ENCODE measurements at places on chromosomes 6 and 20. TPM values are rescaled to one million over a fixed set of nuclear protein-coding genes. Genes with fewer than 3 reads are reported as not detected.
A peak's percentile ranks its signal among the peaks of the same experiment; 100 is the strongest.

ZBTB22 gene
- 18.0 TPM for total RNA-seq

GRIK2 gene
- 2.4 TPM for total RNA-seq

HTR1B gene
- total RNA-seq = not detected

CTCFL gene
- not detected for total RNA-seq

CFAP206 gene
- 2.4 TPM for total RNA-seq

AHCY gene
- 123 TPM for total RNA-seq

TINAG gene
- not detected for total RNA-seq

DNA sequence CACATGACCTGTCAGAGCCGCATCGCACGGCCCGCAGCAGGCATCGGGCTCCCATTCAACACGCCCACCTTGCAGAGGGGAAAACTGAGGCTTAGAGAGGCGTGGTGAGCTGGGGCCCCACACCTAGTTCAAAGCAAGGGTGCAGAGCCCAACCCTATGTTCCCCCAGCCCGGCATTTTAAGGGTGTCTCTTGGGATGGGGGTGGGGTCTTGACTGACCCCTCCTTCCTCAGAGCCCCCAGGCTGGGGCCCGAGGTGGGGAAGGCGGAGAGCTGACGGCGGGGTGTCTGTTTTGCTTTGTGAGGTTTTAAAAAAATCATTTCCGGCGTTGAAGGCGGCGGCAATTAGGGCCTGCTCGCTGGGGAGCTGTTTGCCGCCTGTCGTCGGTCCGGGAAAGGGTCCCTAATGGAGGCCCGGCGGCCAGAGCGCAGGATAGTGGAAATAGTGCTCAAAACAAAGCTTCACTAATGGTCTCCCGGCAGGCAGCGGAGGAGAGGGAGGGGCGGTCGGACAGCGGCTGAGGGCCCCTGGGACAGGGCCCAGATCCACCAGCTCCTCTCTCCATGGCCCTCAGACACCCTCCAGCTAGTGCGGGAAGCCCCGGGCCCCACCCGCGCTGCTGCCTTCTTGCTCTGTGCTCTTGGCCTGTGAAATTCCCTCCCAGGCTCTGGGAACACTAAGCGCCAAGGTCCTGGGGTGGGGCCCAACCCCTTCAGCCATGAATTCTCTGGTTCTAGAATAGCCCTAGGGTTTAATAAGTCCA lies 11.9 kb downstream of the VSTM2L start:
- no peak for DNase-seq

- no peak for DNase-seq
Measured at GRCh38 chr20:37726321-37726720, 32.5 kb downstream of the CTNNBL1 start.

DNA sequence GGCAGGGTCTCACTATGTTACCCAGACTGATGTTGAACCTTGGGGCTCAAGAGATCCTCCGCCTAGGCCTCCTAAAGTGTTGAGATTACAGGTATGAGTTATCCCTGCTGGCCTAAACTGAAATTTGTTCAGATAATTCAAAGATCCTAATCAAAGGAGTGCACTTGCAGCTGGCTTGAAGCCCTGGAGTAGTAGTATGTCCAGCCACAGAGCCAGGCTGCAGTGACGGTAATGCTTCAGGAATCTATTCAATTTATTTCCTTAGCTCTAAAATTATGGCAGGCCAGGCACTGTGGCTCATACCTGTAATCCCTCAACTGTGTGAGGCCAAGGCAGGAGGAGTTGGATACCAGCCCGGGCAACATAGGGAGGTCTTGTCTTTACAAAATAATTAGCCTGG lies 1.4 kb upstream of the DDX43 start:
- DNase-seq = peak; percentile 56

- peak; percentile 71 for DNase-seq
Measured at GRCh38 chr6:81744131-81744530, 8.3 kb downstream of the TENT5A start.

DNA sequence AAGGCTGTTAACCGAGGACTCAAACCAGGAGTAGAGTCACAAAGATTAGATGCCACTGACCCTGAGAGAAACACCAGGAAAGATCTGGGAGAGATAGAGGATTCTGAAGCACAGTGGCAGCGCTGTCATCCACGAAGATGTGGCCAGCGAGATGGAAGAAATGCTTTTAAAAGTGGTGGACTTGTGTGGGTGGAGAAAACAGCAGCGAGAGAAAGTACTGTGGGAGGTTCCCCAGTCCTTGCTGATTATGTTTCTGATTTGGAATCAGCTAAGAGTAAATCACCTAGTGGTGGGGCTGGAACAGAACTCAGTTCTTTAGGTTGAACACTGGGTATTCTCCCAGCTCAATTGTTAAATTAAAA lies 435 bp upstream of the ZNF322 start:
- DNase-seq = no peak

GRCh38 chr6:151701911-151702562 lies 105.4 kb upstream of the ESR1 start:
- no peak for DNase-seq

DNA sequence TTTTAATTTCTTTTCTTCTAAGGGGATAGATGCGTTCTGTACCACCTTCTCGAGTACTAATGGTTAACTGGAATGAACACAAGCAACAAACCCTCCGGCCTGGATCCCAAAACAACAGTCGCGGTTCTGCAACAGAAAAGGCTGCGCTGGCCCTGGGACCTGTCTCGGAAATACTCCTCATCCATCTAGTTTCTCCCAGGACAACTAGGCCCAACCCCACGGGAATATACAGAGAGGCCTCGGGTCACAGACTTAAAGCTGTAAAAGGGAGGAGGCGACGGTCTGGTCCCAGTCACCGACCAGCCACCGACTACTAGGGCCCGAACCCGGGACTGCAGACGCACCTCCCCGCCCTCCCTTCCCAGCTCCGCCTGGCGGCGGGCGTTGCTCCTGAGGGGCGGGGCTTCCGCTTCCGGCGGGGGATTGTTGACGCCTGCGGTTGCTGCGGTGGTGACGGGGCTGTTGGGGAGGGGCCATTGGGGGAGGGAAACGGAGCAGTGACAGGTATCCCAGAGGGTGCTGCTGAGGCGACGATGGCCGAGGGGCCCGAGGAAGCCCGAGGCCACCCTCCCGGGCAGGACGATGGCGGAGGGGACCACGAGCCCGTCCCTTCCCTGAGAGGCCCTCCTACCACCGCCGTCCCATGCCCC lies at the start of gene FAM8A1:
FAM8A1 (plus strand) TSS at position 426 of the 650 bp plus-strand sequence; CDS start at position 534, 108 bp downstream.
- peak; percentile 93 for DNase-seq

DNA sequence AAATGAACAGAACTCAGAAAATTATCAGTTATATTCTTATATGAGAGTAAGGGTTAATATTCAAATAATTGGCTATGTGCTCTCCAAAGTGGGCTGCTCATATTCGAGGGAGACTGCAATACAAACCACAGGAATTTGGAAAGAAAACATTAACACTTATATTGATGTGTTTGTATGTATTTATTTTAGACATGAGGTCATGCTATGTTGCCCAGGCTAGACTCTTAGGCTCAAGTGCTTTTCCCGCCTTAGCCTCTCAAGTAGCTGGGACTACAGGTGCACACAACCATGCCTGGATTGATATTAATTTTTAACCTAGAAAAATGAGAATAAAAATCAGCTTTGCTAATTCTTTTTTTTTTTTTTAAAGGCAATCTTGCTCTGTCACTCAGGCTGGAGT lies 35.0 kb downstream of the BTBD9 start:
- no peak for DNase-seq

- no peak for DNase-seq
Measured at GRCh38 chr6:135006386-135006914, 48.2 kb downstream of the HBS1L start.

DNA sequence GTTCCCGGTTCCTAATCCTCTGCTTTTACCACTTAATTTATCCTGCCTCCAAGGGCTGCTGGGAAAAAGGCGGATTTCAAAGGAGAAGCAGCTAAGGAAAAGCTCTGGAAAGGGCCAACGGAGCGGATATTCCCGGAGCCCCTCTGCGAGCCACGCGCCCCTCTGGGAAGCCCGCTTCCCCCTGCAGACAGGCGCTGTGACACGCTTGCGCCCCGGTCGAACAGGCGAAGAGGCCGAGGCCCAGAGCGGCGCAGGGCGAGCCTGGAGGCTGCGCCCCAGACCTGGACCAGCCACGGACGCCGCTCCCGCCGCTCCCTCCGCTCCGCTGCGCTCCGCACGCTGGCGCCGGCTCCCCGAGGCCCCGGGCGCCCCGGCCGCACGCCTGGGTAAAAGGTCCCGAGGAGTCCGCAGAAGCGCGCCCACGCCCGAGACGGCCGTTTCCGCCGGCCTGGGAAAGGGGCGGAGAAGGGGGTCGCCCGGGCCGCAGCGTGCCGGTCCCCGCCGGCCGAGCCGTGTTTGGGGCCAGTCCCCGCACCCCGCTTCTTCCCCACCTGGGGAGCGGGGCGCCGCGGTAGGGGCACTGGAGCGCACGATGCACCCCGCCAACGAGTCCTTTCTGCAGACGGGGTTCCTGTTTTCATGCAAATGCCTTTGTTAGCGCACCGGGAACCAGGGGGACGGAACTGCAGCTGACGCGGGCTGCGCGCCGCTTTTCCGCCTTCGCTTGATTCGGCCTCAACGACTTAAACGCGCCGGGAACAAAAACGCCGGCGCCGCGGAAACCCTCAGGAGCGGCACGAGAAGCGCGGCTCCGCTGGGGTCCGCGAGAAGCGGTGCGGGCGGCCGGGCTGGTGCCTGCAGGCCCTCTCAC lies 91.9 kb upstream of the SIRPA start:
- DNase-seq = peak; percentile 62

GRCh38 chr20:2599288-2600006 lies 53.0 kb upstream of the NOP56 start:
- DNase-seq = peak; percentile 27

DNA sequence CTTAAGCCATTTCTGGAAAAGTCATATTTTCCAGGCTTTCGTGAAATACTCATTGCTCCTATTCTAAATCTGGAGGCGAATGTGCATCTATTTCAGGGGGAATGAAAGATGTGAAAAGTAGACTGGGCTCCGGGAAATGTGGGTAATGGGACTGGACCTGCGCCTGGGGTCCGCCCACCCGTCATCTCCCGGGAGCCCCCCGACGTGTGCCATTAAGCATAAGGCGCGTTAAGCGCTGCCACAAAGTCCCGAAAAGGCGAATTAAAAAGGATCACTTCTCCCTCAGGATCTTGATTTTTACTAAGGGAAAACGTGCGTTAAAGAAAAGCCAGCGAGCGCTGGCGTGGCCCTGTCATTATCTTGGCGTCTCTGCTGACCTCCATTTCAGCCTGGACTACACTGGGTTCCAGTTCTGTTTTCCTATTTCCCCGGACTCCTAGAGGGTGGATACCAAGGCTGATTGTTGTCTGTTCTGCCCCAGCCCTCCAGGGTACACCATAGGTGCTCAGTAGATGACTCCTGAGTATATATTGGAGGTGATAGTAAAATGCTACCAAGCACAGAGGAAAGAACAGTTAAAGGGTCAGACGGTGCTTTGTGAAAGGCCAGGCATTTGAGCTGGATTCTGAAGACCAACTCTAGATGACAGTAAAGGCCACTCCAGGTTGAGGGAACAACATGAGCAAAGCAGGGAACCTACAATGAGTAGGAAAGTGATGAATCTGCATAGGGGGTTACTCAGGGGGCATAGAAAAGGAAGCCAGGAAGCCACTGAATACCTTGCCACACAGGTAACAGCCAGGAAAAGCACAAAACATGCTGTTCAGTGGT lies 89.2 kb upstream of the ARID1B start:
- peak; percentile 60 for DNase-seq

DNA sequence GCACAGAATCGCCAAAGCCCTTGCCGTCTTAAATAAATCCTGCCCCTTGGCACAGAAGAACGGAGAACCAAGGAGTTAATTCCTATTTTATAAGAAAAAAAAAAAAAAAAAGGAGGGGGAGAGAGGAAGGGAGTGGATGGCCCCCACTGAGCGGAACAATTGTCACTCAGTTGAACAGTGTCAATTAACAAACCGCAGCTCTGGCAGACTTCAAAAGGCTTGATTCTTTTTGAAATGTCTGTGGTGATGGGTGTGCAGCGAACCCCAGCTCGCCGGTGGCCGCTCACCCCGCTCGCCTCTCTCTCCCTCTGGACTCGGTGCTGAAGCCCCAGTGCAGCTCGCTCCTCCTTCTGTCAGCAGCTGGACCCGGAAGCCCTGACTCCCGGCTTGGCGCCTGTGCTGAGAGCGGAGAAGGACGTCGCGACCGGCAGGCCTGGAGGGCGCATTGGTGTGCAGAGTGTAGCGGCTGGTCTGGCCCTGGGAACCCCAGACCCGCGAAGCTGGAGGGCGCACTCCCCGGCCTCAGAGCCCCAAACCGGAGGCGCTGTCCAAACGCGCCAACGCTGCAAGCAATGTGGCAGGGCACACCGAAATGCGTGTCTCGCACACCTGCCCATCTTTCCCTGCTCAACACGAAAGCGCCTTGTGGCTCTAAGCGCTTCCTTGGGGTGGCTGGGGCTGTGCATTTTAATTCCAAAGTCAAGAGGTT lies 3.4 kb downstream of the LINC00237 start:
- no peak for DNase-seq

DNA sequence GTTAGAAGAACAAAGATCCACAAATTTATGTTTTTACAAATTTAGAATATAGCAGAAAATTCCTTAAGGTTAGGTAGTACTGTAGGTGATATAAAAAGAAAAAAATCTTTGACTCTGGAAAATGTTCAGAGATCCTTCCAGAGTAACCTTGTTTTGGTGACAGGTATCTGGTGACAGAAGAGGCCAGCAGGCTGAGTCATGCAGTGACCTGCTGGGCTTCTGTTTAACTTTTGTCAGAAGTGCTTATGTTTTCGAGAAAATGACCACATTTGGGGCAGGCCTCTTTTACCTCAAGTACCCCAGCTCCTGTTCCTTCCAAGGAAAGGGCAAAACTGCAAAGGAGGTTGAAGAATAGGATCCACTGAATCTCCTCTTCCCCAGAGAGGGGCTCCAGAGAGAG lies 10.5 kb upstream of the CLDN20 start:
- peak; percentile 50 for DNase-seq

DNA sequence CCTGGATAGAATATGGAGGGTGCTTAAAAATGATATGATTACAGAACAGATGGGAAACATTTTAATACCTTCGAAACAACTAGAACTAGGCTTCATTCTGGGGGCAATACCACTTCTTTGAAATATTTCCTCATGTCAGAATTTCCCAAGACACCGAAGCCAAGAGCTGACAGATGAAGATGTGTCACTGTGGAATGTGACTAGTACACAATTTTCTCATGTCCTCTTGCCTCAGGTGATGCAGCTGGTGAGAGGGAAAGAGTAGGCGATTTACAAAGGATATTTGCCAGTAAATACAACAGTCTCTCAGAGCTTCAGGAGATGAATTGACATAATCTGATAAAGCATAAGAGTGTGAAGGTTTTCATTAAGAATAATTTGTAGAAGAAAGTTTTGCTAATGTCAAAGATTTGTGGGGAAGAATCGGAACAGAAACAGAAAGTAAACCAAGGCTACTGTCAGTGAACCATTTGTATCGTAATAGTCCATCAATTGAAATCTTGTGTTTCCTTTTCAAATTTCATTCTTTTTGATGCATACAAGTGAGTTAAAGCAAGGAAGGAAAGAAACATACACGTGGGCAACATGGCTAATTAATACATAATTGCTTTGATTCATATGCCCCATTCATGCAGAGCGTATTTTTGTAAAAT lies 164.7 kb upstream of the CCN2 start:
- DNase-seq = peak; percentile 50
